ENCODE measurements at places on chromosomes 1 and 21.

DNA sequence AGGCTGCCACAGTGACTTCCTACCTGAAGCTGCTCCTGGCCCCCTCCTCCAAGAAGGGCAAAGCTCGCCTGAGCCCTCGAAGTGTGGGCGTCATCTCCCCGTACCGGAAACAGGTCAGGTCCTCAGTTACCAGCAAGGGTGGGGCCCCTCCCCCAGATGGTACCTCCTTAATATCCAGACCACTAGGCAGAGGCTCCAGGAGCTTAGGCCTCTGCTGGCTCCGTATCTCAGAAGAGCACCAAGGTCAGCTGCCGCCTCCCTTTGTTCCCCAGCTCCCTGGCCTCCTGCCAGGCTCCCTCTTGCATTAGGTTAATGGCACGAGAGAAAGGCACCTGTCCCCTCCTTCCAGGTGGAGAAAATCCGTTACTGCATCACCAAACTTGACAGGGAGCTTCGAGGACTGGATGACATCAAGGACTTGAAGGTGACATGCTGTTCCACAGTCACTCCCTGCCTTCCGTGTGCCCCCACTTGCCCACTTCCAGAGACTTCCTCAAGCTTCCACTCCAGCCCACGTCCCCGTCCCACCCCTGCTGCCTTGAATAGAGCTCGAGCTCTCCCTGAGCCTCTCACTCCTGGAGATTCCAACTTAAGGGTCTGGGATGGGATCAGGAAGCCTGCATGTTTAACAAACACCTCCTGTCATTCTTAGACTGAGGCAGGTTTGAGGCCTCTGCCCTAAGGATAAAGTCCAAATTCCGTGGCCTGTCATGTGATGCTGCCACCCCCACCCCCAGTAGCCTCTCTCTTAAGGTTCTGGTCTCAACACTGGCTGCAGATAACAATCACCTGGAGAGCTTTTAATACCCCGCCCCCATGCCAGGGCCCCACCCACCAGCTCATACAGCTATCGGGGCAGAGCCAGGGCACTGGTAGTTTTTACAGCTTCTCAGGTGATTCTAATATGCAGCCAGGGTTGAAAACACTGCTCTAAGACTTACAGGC, 8.3 kb downstream of the RHOC start:
- DNase-seq, result no peak

- no peak for DNase-seq
These were observed 10.7 kb upstream of the ELF3 start for GRCh38 chr1:201999625-202000238.

DNA sequence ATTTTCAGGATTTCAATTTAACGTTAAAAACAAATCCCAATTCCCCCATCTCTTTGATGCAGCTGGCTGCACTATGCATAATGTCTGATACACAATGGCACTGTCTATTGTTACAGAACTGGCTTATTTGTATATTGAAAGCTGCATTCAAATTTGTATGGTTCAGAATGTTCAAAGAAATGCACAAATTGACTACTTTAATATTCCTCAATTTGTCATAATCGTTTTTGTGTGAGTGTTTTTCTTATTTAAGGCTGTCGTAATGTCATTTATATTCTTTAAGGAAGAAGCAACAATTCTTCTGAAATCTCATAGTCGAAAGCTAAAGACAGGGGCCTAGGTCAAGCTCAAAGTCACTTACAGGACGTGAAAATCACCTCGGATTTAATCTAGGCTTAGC, 341.4 kb upstream of the ZRANB2 start:
- DNase-seq, result no peak

GRCh38 chr1:234601301-234602017, 8.5 kb downstream of the IRF2BP2 start:
- no peak for DNase-seq

DNA sequence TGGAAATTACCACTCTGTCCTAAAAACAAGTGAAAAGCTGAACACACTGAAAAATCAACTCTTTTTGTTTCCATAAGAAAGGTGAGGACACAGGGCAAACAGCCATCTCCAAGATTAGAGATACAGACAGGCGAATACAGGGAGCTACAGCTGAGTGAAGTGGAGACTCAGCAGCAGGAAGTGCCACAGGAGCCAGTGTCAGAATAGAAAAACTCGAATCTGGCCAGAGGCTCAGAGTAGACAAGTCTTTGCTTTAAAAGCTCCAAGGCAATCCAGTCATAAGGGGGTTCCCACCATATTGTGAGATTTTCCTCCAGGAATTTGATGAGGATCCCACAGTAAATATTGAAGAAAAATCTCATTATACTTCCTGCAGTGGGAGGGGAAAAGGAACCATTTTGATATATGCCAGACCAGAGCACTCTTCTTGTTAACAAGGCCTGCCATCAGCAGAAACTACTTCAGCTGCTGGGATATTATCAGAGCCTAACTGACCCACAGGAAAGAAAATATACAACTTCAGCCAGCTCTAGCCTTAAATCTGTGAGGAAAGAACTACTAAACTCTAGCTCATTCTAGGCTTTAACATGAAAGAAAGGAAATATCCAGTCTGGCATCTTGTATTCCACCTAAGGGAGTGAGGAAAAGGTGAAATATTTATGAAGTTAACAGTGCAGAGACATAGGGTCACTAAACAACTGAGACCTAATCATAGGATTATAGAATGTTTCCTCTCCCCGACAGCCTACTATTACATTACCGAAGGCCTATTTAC, 256.2 kb upstream of the OLFM3 start:
- DNase-seq, result no peak

DNA sequence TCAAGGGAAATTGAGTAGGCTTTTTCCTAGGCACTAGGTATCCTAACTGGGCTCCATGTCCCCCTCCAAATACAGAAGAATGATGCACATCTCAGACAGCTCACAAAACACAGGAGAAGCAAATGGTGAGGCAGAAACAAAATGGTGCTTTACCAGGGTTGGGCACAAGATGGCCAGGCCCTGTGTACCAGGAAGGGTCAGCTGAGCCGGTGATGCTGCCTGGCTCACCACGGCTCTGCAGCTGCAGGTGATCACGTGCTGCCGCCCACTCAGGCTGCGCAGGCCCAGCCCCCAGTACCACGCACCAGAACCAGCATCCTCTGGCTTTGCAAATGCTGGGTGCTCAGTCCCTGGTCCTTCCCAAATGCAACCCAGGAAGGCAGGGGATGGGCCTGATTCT, 993 bp upstream of the DSCAM start:
- no peak for DNase-seq

GRCh38 chr1:115426231-115426771, 88.3 kb upstream of the NGF start:
- DNase-seq, result no peak

- no peak for DNase-seq
These were observed 18.2 kb upstream of the RHOU start for GRCh38 chr1:228717081-228717480.

DNA sequence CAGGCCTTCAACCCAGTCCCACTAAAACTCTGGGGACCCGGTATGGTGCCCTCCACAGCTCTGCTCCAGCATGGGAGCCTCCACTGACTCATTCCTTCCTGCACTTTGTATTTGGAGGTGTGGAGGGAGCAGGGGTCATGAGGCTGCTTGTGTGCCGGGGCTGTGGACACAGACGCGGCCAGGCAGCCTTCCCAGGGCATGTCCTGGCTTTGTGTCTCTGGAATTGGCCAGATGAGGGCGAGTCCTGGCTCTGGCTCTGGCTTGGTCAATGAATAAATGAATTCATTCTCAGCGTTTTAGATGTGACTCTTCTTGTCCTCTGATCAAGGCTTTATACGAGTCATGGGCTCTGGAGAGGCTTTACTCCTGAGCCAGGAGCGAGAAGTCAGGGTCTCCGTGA, 19.1 kb downstream of the AJAP1 start:
- DNase-seq, result no peak

DNA sequence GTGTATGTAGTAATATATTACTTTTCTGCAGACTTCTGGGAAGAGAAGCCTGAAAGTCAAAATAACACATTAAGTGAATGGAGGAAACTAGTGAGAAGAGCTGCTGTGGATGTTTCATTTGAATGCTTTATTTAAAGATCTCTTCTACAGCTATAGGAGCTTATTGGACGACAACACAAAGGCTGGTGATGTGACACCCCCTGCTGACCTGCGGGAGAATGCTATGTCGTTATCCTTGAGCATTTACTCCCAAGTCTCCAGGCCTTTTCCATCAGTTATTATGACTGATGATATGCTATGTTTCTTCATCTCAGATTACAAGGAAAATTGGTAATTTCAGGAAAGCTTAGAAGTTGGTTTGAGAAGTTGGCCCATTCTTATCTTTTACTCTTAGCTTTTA, 22.3 kb upstream of the PLA2G4A start:
- DNase-seq, result no peak

DNA sequence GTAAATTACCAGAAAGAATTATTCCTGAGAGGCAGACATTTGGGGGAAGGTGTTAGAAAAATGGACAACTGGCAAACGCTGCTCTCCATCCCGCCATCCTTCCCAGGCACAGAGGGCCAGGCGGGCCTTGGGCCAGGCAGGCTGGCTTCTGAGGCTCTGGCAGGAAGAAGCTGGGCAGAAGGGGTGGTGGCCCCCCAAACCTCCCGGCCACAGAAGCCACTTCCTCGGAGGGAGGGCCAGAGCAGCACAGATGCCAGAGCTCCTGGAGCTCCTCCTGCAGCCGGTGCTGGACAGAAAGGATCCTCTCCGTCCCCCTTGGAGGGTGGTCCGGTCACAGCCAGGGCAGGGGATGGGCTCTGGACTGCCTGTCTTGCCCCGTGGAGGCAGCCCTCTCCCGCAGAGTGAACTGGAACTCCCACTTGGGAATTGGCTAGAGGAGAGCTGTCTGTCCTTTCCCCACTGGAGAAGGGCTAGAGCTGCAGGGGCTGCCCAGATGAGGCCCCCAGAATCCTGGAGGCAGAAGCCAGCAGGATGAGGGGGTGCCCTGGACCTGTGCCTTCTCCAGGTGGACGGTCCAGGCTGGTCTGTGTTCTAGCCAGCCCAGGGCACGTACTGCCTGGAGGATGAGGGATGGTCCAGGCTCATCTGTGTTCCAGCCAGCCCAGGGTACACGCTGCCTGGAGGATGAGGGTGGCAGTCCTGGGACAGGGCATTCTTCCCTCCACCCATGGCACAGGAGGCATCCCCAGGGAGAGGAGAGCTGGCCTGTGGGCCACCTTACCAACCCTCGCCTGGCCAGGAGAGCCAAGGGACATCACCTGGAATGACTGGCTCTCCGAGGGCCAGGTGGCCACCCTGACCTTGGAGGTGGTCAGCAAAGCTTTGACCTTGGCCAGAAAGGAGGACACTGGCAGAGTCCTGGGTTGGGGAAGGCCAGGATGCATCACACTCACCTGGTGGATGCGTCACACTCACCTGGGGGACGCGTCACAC, 47.4 kb upstream of the ACTRT2 start:
- DNase-seq, result no peak

- no peak for DNase-seq
These were observed 113.1 kb downstream of the KCNN3 start for GRCh38 chr1:154756793-154757548.

DNA sequence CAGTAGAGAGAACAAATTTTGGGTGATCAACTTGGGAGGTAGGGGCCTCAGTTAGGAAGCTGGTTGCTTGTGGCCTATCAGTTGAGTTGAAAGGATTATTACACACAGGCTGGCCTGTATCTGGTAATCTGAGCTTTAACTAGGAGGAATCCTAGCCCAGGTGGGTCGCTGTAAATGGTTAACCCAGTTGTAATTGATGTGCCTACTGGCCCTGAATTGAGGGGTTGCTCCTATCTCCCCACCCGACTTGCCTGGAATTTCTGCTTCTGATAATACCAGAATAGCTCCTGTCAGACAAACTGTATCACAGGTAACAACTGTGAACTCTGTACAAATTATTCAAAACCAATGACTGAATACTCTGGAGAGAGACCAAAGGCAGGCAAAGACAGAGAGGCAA, 210.4 kb upstream of the RUNX1 start:
- DNase-seq, result no peak

GRCh38 chr1:76269155-76269554, 194.6 kb downstream of the ST6GALNAC3 start:
- DNase-seq, result no peak

GRCh38 chr1:233514946-233515391, 98.9 kb upstream of the KCNK1 start:
- DNase-seq, result no peak

Data from smooth muscle cell of the brain vasculature (primary cell).